ENCODE measurements at places on chromosomes 4 and X. TPM values are rescaled to one million over a fixed set of nuclear protein-coding genes. Genes with fewer than 3 reads are reported as not detected.

- DNase-seq = no peak
Measured at GRCh38 chrX:129663171-129663570, 8.4 kb upstream of the APLN start.

DNA sequence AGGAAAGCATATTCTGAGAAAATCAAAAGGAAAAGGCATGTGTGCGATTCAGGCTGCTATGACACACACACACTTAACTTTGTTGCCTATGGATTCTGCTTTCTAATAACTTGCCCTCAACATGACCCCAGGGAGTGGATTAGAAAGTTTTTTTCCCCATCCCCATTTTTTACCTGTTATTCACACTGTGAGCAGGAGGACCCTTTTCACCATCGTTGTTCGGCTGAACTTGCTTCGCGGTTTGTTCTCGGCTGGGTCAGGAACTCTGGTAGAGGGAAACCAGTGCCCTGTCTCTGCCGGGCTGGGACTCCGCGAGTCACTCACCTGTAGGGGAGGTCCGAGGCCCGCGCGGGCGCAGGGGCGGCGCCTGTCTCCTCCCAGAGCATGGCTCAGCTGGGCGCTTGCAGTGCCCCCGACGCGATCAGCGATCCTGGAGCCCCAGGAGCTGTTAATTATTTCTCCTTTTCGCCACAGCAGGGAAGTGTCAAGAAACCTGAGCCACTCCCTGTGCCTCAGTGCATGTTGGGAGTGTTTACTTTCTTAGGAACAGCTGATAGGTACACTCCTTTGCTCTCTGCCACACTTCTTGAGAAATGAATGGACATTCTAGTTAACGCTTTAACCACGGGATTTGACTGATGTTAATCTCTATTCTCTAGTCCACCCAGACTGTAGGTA, at the start of gene RASSF6:
TSS of gene RASSF6 (minus strand) at position 322 of the 678 bp plus-strand sequence. CDS start 8,641 bp downstream, outside the sequence.
- DNase-seq = peak; percentile 43

The DMD gene
- total RNA-seq = 80.7 TPM

DNA sequence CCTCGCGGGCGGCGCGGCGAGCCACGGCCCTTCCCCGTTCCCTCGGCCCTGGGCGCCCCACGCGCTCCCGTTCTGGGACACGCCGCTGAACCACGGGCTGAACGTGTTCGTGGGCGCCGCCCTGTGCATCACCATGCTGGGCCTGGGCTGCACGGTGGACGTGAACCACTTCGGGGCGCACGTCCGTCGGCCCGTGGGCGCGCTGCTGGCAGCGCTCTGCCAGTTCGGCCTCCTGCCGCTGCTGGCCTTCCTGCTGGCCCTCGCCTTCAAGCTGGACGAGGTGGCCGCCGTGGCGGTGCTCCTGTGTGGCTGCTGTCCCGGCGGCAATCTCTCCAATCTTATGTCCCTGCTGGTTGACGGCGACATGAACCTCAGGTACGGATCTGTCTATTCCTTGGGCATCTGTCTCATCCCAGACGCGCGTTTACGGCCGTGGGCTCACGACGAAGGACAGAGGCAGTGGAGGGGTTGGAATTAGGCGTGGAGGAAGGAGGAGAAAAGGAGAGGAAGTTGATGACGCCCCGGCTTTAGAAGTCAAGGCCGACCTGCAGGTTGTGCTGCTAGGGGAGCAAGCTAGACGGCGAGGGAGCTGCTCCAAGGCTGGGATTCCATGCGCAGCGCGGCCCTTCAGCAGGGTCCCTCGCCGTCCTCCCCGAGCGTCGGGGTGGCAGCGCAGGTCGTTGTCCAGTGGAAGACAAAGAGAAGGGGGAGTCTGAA, 792 bp downstream of the SLC10A4 start:
- no peak for DNase-seq

The BST1 gene
- total RNA-seq = 0.81 TPM

DNA sequence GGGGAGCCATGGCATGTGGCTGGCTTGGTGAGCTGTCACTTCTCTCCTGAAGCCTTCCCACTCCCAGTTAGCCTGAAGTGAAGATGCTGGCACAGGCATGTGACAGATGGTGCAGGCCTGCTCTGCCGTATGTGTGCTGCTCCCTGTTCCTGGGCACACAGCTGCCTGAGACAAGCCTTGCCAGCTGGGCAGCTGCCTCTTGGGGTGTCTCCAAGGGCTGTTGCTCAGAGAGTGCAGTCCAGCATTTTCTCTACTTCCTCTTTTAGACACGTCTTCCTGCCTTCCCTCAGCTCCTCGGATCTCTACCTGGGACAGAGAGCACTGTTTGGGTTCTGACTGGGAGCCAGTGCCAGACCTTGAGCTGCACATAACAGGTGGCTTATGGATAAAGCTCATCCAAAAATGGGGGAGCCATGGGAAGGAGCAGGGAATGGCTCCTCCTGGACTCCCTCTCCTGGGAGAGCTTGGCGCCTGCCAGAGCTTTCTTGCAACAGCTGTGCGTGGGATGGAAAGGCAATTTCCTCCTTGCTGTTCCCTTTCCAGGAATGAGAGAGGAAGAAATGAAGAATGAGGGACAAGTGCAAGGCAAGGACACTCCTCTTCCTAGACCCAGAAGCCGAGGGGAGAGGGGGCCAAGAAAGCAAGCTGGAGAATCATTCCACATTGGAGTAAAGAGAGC, 132.9 kb downstream of the MSL3 start:
- DNase-seq = peak; percentile 47

The DDIT4L gene
- total RNA-seq = 7.3 TPM

The MAGEA4 gene
- not detected for total RNA-seq

GRCh38 chr4:22130741-22131140, 182.2 kb upstream of the KCNIP4 start:
- no peak for DNase-seq

Measured in SJCRH30 (cell line).